ENCODE measurements at places on chromosomes 4 and X. TPM values are rescaled to one million over a fixed set of nuclear protein-coding genes. Genes with fewer than 3 reads are reported as not detected.

GRIA3 gene
- 4.4 TPM for total RNA-seq

SLC26A1 gene
- total RNA-seq, result 9.4 TPM

CA5B gene
- total RNA-seq, result 13.7 TPM

FAM47A gene
- not detected for total RNA-seq

SHOX gene
- total RNA-seq, result 0.06 TPM

TGIF2LX gene
- not detected for total RNA-seq

ZNF157 gene
- 0.70 TPM for total RNA-seq

NR0B1 gene
- total RNA-seq, result 0.53 TPM

SPANXD gene
- not detected for total RNA-seq

C4orf50 gene
- 0.06 TPM for total RNA-seq

LETM1 gene
- 40.8 TPM for total RNA-seq

SH3TC1 gene
- 65.4 TPM for total RNA-seq

MAGEA12 gene
- total RNA-seq, result not detected

CYBB gene
- total RNA-seq, result 27.5 TPM

MTMR8 gene
- total RNA-seq, result 2.2 TPM

RIPPLY1 gene
- total RNA-seq, result 1.3 TPM

All from metanephros (tissue), 2 donors.